A549 treated with dexamethasone at 1 μM for 4 hours (cell line): ENCODE measurements at places on chromosomes 5 and 9. TPM values are rescaled to one million over a fixed set of nuclear protein-coding genes. Genes with fewer than 3 reads are reported as not detected.

The OTP gene
- 0.08 to 0.12 TPM (median 0.11 TPM) in 5 replicates for total RNA-seq

The SLC6A7 gene
- 0.02 to 0.04 TPM in 2 of 5 replicates, not detected in the others for total RNA-seq

The ZNF608 gene
- total RNA-seq: 0.85 to 1.3 TPM (median 1.2 TPM) in 5 replicates

The ARID3C gene
- total RNA-seq: 0.17 to 0.25 TPM (median 0.20 TPM) in 5 replicates

The SCGB3A2 gene
- not detected in 5 replicates for total RNA-seq

The MYORG gene
- 5.1 to 8.1 TPM (median 7.2 TPM) in 5 replicates for total RNA-seq

The SUSD3 gene
- total RNA-seq: 0.53 to 1.6 TPM (median 1.1 TPM) in 5 replicates

The NEUROG1 gene
- total RNA-seq: not detected in 5 replicates

The ZNG1E gene
- total RNA-seq: 54.2 to 84.4 TPM (median 61.0 TPM) in 5 replicates

The GARIN3 gene
- total RNA-seq: not detected in 5 replicates

The PKD2L2 gene
- total RNA-seq: 0.05 TPM in 1 of 5 replicates, not detected in the others

The CEP72 gene
- 7.3 to 10.1 TPM (median 9.5 TPM) in 5 replicates for total RNA-seq

The SPOCK1 gene
- total RNA-seq: 10.6 to 24.2 TPM (median 20.1 TPM) in 5 replicates

The PCDHA9 gene
- 0.01 TPM in 1 of 5 replicates, not detected in the others for total RNA-seq

The PCDHB13 gene
- 0.04 to 0.09 TPM (median 0.07 TPM) in 5 replicates for total RNA-seq

The ANKH gene
- 17.9 to 22.8 TPM (median 20.6 TPM) in 5 replicates for total RNA-seq

The PRUNE2 gene
- total RNA-seq: 0.02 to 0.13 TPM (median 0.10 TPM) in 4 of 5 replicates, not detected in the other

The MTAP gene
- 4.1 to 21.2 TPM (median 5.5 TPM) in 5 replicates for total RNA-seq

The LCN15 gene
- total RNA-seq: 0.09 TPM in 2 of 5 replicates, not detected in the others

The CCL21 gene
- not detected in 5 replicates for total RNA-seq

The SLC6A19 gene
- 0.32 to 0.66 TPM (median 0.64 TPM) in 5 replicates for total RNA-seq

The ADCY2 gene
- total RNA-seq: not detected in 5 replicates

The TMCO6 gene
- 8.1 to 14.2 TPM (median 10.8 TPM) in 5 replicates for total RNA-seq

The ERCC8 gene
- 11.0 to 17.5 TPM (median 13.9 TPM) in 5 replicates for total RNA-seq

The BAAT gene
- total RNA-seq: 0.32 to 0.58 TPM (median 0.42 TPM) in 5 replicates

The NR6A1 gene
- 1.8 to 2.2 TPM (median 2.1 TPM) in 5 replicates for total RNA-seq

The LRRC70 gene
- total RNA-seq: 0.06 to 0.40 TPM (median 0.30 TPM) in 5 replicates

The FAM174A gene
- 9.3 to 13.4 TPM (median 12.4 TPM) in 5 replicates for total RNA-seq

The PTGES gene
- 152 to 184 TPM (median 163 TPM) in 5 replicates for total RNA-seq

The HTR4 gene
- total RNA-seq: not detected in 5 replicates

The F2RL1 gene
- total RNA-seq: 204 to 250 TPM (median 224 TPM) in 5 replicates

The TAF11L7 gene
- total RNA-seq: not detected in 5 replicates

The KCNV2 gene
- not detected in 5 replicates for total RNA-seq

The NOP16 gene
- 121 to 129 TPM (median 127 TPM) in 5 replicates for total RNA-seq

The CORO2A gene
- 1.5 to 2.2 TPM (median 1.9 TPM) in 5 replicates for total RNA-seq

The AQP3 gene
- 18.7 to 34.8 TPM (median 28.9 TPM) in 5 replicates for total RNA-seq

The IPPK gene
- total RNA-seq: 12.2 to 13.3 TPM (median 12.8 TPM) in 5 replicates

The IL33 gene
- 0.11 to 0.48 TPM (median 0.27 TPM) in 5 replicates for total RNA-seq

The RNF183 gene
- 0.07 to 0.17 TPM (median 0.11 TPM) in 3 of 5 replicates, not detected in the others for total RNA-seq

The IER5L gene
- 18.9 to 37.6 TPM (median 36.3 TPM) in 5 replicates for total RNA-seq

The TOPORS gene
- total RNA-seq: 11.8 to 14.7 TPM (median 13.9 TPM) in 5 replicates

The ZDHHC11 gene
- 7.8 to 22.3 TPM (median 15.6 TPM) in 5 replicates for total RNA-seq

The SMU1 gene
- 19.6 to 22.3 TPM (median 20.8 TPM) in 5 replicates for total RNA-seq

The CBY3 gene
- not detected in 5 replicates for total RNA-seq

The SNX18 gene
- total RNA-seq: 4.3 to 8.2 TPM (median 7.3 TPM) in 5 replicates
